ENCODE measurements at places on chromosomes 7 and 10.

- peak; percentile 93 for ATAC-seq
Observed at GRCh38 chr7:144437370-144438191, 34.1 kb upstream of the NOBOX start.

- no peak for ATAC-seq
Observed at GRCh38 chr10:120478386-120478785, 21.4 kb downstream of the PLPP4 start.

- ATAC-seq = no peak
Observed at GRCh38 chr10:14705548-14706230, 69.0 kb downstream of the FAM107B start.

GRCh38 chr7:22549667-22550513 lies 49.9 kb upstream of the STEAP1B start:
- ATAC-seq = peak; percentile 51

DNA sequence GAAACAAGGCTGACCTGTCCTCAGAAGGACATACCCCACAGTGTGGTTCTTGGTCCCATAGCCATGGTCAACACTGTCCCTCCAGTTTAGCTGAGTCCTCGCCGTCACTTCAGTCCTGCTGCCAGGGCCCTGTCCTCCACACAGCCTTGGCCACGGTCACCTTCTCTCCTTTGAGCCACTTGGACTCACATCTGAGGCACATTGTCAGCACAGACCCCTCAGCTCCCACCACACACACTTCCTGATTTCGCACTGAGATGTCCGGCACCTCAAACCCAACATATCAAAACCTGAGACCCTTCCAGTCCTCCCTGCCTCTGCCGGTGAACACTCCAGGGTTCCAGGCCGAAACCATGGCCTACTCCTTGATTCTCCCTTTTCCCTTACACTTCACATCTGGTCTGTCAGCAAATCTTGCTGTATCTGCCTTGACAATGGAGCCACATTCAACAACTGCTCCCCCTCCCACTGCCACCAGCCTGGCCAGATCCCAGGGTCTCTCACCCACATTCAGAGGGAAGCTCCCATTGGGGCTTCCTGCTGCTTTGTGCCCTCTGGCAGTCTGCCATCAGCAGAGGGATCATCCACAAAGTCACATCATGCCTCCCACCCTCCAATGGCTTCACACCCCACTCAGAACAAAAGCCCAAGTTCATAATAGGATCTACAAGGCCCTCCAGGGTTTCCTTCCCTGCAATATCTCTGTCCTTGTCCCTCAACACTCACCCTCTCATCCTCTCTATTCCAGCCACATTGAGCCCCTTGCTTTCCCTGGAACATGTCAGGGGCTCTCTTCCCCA lies 219.6 kb upstream of the SHH start:
- no peak for ATAC-seq

DNA sequence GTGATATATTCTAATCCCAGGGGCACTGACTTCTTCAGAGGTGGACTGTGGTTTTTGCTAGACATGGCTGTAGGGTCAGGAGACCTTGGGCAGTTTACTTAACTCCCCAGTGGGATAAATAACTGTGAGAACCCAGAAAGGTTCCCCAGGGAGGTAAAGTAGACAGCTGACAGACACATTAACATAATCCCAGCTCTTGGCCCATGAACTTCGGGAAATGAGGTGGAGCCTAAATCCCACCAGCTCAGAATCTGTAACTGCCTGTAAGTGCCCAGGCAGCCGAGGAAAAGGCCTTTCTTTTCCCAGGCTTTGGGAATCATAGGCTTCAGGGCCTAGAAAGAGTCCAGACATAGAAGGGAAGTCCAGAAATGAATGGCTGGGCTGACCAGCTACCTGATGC lies 106.0 kb downstream of the LRRC18 start:
- no peak for ATAC-seq

GRCh38 chr10:42955493-42955889 lies 121.4 kb upstream of the RET start:
- no peak for ATAC-seq

GRCh38 chr7:66306243-66306642 lies 101.1 kb downstream of the TPST1 start:
- ATAC-seq = peak; percentile 90

GRCh38 chr7:111429781-111430180 lies 132.5 kb downstream of the IMMP2L start:
- ATAC-seq = no peak

DNA sequence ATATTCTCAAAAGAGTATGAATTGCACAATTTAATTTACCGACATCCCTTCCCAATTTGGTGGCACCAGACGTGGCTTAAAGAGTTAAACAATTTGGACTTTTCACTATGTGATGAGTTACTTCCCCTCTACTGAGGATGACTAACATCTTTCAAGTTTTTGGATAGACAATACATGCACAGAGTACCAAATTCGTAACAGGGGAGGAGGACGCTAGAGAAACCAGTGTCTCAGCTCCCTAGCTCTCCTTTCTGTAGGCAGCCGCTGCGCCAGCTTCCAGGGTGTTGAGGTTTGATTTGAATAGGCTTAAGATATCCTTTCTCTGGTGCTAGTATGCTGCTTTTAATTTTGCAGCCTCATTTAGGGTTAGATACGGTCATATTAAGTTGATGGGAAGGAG lies 69.2 kb downstream of the GNA12 start:
- no peak for ATAC-seq

DNA sequence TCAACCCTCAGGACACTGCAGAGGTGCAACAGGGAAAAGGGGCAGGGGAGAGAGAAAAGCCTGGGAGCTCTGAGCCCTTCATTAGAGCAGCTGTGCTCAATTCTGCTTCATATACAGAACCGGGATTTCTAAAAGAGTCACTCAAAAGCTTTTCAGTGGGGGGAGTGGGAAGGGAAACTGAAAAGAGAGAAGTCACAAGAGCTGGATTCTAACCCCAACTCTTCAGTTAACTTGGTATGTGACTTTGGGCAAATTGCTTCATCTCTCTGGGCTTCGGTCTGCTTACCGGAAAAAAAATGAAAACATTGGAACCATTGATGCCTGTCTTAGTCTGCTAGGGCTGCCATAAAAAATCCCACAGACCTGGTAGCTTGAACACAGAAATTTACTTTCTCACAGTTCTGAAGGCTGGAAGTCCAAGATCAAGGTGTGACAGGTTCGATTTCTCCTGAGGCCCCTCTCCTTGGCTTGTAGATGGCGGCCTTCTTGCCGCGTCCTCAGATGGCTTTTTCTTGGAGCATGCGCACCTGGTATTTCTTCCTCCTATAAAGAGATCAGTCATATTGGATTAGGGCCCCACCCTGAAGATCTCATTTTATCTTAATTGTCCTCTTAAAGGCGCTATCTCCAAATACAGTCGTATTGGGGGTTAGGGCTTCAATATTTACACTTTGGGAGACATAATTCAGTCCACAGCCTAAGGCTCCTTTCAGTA lies 118.3 kb upstream of the KMT2E start:
- ATAC-seq = no peak

GRCh38 chr7:136290351-136290750 lies 313.2 kb upstream of the MTPN start:
- ATAC-seq = no peak

GRCh38 chr10:132816718-132817117 lies 30.8 kb upstream of the NKX6-2 start:
- ATAC-seq = no peak

DNA sequence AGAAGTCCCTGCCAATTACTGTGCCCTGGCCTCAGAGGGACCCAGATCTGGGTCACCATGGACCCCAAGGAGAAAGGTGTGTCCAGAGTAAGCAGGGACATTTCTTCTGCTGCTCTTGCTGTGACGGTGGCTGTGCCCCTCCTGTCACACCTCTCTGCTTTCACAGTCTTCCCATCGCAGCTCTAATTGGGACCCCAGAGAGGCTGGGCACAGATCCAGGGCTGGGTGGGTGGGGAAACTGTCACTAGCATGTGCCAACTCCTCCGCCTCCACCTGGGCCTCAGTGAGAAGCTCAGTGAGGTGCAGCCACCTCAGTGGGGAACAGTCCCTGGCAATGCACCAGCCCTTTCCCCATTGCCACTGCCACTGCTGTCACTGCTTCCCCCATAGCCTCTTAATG lies 37.3 kb upstream of the ADCYAP1R1 start:
- ATAC-seq = no peak

DNA sequence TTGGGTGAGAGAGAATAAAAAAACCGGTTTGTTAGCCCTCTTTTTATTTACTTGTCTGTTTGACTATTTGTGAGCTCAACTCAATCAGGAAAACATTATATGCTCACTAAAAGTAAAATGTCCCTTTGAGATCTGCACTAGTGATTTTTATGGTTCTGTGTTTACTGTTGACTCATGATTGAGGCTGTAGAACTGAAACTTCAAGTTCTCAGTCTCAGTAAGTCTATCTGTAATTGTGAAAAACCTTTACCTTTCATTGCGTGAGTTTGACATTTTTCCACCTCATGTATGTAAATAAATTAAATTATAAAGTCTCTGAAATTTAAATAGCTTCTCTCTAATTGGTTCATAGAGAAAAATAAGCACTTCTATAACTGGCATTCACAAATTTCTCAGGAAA lies 17.0 kb upstream of the CASD1 start:
- ATAC-seq = no peak

DNA sequence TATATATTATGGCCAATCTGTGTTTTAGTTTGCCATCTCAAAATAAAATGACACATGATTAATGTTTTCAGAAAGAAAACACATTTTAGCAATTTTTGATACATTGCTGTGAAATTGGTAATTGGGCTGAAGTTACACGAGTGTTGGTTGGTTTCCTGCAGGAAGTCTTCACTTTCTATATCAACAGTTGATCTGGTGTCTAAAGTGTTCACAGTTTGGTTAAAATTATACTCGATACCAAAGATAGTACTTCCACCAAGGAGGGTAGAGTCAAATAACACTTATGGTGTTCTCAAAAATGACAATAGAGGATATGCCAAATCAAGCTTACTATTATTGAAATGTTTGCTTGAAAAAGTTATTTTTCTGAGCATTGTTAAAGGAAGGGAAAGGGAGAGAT lies 120.3 kb upstream of the GLCCI1 start:
- no peak for ATAC-seq

DNA sequence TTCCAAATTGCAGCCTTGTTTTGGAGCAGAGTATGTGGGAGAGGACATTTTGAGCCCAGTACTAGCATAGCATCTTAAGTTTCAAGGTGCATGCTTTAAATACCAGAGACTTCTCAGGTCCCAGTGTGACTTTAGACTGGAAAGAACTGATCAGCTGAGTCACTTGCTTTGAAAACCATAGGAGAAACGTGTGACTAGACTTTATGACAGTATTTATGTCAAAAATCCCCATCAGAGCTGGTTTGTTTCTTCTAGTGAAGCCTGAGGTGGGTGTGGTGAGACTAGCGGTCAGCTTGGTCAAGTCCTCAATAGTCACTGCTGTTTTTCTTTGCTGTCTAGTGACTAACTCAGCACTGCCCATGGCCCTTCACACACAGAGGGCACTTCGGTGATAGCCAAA lies 724.2 kb downstream of the GATA3 start:
- no peak for ATAC-seq

- ATAC-seq = peak; percentile 82
Observed at GRCh38 chr10:23432166-23432565, 6.7 kb upstream of the OTUD1 start.

GRCh38 chr7:155343661-155344121 lies 46.0 kb downstream of the INSIG1 start:
- no peak for ATAC-seq

DNA sequence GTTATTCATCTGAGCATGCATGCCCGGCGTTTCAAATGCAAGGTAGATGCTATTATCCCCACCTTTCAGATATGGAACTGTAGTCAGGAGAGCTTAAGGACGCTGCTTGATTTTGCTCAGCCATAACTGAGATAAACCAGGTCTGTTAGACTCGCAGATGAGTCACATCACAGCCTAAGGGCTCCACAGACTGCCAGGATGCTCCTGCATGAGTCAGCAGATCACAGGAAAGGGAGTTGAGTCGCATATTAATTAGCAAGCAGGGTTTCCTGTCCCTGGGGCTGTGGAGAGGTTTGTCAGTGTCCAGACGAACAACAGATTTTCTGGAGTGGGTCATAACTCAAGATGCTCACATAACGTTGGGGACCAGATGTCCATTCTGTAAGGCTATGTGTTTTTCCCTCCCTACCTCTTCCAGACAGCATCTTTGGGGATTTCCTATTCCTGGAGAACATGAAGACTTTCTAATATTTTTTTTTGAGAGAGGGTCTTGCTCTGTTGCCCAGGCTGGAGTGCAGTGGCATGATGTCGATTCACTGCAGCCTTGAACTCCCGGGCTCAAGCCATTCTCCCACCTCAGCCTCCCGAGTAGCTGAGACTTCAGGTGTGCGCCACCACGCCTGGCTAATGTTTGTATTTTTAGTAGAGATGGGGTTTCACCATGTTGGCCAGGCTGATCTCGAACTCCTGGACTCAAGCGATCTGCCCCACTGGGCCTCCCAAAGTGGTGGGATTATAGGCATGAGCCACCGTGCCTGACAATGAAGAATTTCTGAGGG lies 36.7 kb downstream of the PFKFB3 start:
- ATAC-seq = peak; percentile 95

- no peak for ATAC-seq
Observed at GRCh38 chr7:43467406-43467805, 115.5 kb upstream of the STK17A start.
